ENCODE measurements at places on chromosomes 13 and 19.

GRCh38 chr13:85828094-85828684 lies 29.0 kb upstream of the SLITRK6 start:
- no peak for DNase-seq

- DNase-seq = no peak
Observed at GRCh38 chr19:41521931-41522555, 53.9 kb upstream of the CEACAM21 start.

GRCh38 chr13:110444226-110444653 lies 117.3 kb downstream of the RAB20 start:
- no peak for DNase-seq

- DNase-seq = no peak
Observed at GRCh38 chr13:98792785-98793495, 40.5 kb upstream of the SLC15A1 start.

- no peak for DNase-seq
Observed at GRCh38 chr13:99255271-99255670, 2.9 kb downstream of the GPR18 start.

DNA sequence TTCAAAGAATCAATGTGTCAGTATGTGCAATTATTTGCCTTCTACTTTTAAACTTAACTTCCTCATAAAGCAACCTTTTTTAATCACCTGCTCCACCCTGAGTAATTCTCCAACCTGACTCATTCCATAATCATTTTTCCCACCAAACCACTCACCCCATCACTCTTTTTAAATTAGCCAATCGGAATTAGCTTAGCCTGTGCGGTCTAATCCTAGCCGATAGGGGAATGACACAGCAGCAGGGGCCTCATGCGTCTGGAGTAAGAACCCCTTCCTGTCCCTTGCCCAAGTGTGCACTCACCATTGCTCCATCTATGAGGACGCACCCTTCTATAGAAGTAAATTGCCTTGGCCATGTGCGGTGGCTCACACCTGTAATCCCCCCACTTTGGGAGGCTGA lies 27.4 kb upstream of the ZNF83 start:
- DNase-seq = no peak

DNA sequence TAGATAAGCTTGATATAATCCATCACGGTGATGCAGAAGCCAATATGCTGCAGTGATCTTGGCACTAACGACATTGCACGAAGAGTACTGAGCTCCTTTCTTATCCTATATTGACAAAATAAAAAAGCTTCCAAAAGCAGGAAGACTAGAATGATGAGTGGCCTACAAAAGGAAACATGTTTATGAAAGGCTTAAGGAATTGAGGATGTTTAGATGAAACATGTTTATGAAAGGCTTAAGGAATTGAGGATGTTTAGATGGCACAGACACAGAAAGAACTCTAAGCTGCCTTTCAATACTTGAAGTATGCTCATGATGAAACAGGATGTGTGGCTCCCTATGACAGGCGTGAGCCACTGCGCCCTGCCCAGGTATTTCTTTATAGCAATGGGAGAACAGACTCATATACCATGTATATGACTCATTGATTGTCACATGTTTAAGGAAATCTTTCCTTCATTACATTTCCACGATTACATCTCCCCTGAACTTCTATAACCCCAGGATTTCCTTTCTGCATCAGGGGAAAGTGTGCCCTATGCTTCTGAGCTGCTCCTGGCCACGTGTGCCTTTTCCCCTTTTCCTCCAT lies 690.8 kb upstream of the ARGLU1 start:
- DNase-seq = no peak

GRCh38 chr13:93554514-93554913 lies 327.9 kb downstream of the GPC6 start:
- DNase-seq = no peak

DNA sequence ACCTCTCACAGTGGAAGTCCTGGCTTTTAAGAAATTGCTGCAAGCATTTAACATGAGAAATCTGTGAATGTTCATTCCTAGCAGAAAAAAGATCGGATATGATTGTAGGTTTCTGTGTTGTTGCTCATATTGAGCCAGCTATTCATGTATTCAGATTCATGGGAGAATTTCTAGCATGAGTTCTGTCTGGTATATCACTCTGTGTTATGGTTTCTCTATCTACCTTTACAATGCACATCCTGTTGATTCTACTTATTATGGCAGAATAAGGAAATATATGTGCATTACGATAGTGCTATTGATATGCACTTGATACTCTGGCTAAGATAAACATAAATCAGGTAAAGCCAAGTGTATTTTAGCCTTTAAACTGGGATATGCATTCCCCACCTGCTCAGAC lies 138.2 kb downstream of the KCNRG start:
- DNase-seq = no peak

GRCh38 chr19:2352121-2352520 lies 7.9 kb upstream of the TMPRSS9 start:
- no peak for DNase-seq

DNA sequence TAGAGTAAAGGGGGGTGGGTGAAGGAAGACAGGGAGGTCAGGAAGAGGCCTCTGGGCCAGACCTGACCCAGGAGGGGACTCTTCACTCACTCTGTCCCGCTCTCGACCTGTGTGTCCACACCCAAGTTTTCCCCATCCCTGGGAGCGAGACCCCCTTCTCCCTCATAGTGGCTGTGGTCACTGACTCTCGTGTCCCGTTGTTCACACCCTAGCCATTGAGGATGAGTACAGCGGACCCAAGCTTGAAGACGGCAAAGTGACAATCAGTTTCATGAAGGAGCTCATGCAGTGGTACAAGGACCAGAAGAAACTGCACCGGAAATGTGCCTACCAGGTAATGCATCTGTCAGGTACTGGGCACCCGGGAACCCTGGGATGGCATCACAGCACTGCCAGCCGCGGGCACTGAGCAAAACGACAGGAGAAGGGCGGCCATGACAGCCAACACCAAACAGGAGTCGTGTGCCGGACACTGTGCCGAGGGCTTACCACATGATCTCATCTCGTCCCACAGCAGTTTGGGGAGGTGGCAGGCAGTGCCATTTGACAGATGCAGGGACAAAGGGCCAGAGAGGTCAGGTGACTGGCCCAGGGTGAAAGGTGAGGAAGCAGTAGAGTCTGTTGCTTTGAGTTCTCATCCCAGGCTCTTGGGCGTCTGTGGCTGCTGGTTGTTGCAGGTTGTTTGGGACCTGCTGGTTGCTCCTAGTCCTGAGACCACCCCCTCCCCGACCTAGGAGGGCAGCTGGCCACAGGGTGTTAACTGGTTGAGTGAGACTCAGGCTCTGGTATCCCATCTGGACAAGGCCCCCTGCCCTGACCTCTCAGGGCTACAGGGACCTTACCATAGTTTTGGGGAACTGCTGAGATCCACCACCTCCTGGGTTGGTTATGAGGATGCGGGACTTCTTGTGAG lies 29.6 kb downstream of the PPP5C start:
- no peak for DNase-seq

GRCh38 chr19:2500156-2500555 lies 24.2 kb downstream of the GADD45B start:
- no peak for DNase-seq

DNA sequence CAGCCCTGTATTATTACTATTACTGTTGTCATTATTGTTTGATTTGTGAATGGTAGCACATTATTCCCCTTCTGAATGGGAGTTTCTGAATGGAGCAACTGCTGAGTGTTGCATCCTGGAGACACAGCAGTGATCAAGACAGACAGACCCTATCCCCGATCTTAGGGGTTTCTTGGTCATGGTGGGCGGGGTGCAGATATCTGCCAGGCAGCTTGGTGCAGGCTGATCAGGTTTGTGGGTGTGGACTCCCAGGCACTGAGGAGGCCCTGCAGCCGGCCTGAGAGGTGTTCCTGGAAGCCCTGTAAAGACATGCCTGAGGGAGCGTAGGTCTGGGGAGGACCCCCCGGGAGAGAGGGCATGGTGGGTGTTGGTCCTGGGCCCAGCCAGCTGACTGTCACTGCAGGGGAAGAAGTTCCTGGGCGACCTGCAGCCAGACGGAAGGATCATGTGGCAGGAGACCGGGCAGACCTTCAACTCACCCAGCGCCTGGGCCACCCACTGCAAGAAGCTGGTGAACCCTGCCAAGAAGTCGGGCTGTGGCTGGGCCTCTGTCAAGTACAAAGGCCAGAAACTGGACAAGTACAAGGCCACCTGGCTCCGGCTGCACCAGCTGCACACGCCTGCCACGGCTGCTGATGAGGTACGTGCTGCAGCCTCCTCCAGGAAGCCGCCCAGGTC lies 2.1 kb downstream of the MPND start:
- DNase-seq = no peak

DNA sequence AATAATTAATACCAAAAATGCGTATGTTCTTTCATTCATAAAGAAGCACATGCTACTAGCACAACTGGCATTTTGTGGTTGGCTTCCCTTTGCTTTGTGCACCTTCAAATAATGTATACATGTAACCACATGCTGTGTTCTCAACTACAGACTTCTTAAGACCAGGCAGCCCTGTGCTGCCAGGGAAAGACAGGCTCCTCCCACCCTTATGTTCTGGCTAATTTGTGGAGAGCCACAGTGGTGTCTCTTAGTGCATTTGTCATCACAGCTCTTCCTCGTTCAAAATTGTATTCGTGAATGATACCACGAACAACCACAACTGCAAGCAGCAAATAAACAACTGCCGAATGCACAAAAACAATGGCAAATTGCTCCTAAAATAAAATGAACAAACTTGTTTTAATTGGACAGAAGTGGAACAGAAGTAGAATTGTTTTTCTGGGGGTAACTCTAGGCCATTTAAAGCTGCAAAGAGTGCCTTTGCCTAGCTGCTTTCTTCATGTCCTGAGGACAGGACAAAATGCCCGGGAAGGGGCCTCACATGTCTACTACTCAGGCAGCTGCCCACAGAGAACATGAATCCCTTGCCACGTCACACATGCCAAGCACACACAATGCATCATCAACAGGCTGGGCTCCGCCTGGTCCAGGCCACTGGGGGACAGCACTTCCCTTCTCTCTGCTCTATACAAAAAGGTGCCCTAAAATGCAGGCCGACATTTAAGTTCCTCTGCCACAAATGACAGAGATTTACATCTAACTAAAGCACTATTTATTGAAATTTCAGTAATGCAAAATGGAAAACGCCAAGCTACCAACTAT lies 21.7 kb downstream of the IRS2 start:
- no peak for DNase-seq

- no peak for DNase-seq
Observed at GRCh38 chr19:32945260-32945659, 26.5 kb downstream of the CEP89 start.

DNA sequence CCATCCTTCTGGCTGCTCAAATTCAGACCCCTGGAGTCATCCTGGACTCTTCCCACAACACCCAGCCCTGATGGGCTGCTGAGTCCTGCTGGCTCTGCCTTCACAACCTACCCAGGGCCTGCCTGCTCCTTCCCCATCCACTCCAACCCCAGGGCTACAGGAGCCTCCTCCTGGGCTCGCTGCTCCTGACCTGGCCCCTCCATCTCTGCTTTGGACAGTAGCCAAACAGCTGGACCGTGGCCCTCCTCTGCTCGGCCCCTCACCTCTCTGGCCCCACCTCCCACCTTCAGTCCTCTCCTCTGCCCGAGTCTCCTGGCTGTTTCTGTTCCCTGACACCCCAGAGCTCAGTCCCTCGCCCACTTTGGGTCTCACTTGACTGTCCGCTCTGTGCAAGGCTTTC lies 66.7 kb downstream of the CEBPG start:
- no peak for DNase-seq

DNA sequence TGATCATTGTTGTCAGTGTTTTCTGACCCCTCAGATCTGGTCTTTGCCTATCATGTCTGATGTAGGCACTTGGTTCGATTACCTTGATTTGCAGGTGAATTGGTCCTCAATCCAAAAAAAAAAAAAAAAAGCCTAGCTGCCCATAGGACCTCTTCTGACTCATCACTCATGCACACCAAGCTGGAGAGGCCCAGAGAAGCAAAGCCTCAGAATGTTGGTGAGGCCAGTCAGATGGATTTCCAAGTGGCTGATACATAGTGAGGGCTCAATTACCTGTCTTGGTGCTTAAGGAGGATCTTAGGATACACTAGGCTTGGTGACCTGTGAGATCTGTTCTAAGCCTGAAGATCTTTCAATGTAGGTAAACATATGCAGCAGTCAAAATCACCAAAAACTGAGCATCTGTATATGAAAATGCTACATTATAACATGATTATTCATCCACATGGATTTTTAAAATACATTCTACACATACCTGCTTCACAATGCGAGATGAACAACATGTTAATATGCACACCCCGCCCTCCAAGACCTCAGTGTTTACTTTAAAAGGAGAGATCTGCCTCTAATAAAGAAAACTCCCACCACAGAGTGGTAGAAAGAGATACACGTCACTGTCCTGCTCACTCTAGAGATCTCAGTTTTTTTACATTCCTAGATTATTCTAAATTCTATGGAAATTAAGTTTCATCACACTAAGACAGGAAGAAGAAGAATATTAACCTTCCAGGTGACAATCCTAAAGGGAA lies 79.9 kb upstream of the RAP2A start:
- no peak for DNase-seq

DNA sequence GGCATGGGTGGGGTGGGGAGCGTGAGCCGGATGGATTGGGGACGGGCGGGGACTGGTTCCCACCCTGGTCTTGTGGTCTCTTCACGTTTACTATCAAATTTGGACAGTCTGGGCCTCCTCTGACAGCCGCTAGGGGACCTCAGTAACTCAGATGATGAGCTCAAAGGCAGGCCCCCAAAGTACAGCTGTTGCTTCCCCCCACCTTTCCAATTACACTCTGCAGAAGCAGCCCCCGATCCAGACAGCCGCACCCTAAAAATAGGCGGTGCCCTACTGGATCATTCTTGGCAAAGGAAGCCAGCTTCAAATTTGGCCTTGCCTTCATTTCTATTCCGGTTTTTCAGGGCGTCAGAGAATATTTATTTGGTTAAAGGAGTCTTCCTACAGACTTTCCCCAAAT lies 1.9 kb upstream of the FOXO1 start:
- DNase-seq = no peak

- no peak for DNase-seq
Observed at GRCh38 chr13:20064128-20064527, 96.7 kb downstream of the GJA3 start.

DNA sequence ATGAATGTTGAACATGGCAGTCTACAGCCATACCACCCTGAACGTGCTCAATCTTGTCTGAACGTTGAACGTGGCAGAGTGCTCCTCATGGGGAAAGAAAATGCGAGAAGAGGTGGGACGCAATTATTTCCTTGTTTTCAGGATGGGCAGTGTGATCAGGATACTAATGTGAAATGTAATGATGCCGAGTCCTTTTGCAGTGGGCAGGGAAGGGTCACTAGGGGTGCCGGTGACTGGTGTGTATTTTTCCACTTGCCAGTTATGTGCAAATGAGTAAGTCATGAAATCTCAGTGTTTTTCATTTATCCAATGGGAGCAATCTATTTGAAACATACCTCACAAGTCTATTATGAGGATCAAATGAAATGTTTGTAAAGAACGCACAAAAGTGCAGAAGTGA lies 84.8 kb downstream of the LNX2 start:
- DNase-seq = no peak

GRCh38 chr19:50447750-50448149 lies 15.1 kb downstream of the MYBPC2 start:
- no peak for DNase-seq

- no peak for DNase-seq
Observed at GRCh38 chr19:40960062-40960685, 30.9 kb upstream of the CYP2B6 start.

GRCh38 chr19:43636121-43636683 lies 3.4 kb downstream of the CADM4 start:
- peak; percentile 38 for DNase-seq

Data from iPS DF 19.7 (cell line).